ENCODE measurements at places on chromosomes 11 and 22. TPM values are rescaled to one million over a fixed set of nuclear protein-coding genes. Genes with fewer than 3 reads are reported as not detected.

DNA sequence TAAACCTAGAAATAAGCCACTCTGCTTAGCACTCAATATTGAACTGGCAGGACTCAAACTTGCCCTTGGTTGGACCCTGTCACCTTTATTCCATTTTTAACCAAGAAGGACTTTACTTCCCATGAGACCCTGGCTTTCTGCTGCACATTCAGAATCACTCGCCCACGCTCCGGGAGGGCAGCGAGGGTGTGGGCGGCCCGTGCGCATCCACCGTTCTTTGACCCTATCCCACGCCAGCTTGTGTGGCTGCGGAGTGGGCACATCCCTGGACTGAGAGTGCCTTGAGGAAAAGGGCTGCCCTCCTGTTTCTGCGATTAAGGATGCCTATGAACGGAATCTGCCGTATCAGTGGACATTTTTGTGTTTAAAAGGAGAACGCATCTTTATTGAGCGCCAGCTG lies 39.6 kb downstream of the TRIM44 start:
- no peak for DNase-seq

DNA sequence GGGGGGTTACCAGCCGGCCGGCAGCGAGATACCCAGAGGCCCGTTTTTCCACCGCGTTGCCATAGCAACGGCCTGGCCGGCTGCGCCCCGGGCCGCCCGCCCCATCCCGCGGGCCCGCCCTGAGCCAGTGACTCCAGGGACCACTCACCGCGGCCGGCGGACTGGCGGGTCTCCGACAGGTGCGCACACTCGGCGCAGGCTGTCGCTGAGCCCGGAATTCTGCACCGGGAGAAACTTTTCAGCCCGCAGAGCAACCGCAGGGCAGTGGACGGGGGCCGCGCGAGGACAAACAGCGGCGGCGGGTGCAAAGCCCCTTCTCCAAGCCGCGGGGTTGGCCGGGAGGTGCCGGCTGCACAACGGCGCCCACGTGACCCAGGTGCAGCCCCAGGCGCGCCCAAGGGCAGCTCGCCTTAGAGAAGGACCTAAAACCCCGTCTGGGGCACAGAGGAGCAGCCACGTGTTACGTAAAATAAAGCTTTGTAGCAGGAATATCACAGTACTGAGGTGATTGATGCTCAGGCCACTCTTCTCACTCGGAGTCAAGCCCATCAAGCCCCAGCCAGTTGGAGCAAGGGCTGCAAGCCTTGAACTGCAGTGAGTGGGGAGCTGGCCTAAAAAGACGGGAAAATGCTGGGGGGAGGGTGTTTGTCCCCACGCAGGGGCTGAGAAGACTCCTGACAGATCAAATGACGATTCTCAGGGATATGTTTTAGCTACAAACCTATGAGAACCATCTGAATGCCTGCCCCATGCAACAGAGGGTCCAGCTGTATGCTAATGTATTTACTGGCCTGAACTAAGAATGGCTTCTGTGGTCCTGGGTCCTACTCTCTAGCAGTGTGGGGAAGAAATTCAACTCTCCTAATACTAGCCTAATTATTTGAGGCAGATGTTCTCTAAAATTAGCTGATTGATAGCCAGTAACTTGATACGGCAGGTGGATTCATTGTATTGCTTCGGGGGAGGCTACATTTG lies at the start of gene STK33:
STK33 (minus strand) TSS at position 294 of the 975 bp plus-strand sequence. CDS start 119,323 bp downstream, outside the sequence.
- peak; percentile 59 for DNase-seq

DNA sequence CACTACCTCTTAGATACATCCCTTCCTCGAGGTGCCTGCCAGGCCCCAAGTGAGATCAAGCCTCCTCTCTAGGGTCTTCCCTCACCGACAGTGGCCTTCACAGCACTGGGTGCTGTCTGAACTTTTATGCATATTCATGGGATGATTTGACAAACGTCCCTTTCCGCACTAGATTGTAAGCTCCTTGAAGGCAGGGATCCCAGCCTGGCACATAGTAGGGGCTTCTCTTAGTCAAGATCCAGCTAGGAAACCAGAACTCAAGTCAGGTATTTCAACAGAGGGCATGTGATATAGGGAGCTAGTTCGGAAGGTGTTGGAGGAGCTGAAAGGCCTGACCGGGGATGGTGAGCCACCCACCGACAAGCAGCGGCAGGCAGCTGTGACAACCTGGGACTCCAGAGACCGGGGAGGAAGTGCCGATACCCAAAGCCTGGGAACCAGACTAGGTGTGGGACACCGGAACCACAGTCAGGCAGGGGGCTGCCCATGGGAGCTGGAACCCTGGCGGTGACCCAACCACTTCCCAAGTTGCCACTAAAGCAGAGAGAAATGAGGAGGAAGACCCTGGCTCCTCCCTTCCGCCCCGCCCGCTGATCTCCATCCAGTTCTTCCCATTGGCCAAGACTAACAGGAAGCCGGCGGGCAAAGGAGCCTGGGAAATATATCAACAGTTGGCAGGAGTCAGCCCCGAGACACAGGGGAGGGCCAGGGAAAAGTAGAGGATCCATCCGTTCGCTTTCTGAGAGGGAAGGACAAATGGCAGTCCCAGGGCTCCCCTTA lies 39.8 kb upstream of the CD82 start:
- no peak for DNase-seq

GRCh38 chr22:32531931-32532819 lies 57.6 kb downstream of the FBXO7 start:
- DNase-seq, result peak; percentile 92

GRCh38 chr11:61793829-61794204 lies 1.1 kb downstream of the FEN1 start:
- no peak for DNase-seq

OR2AT4 gene
- total RNA-seq, result not detected

OR5P2 gene
- not detected for total RNA-seq
